ENCODE measurements at places on chromosomes 7 and 10. TPM values are rescaled to one million over a fixed set of nuclear protein-coding genes. Genes with fewer than 3 reads are reported as not detected.

Gene CALCR
- 0.17 TPM for total RNA-seq

Gene AP5Z1
- 12.9 TPM for total RNA-seq

Gene SPDYE6
- not detected for total RNA-seq

Gene TSPAN33
- total RNA-seq, result 7.6 TPM

Gene TUBB8
- not detected for total RNA-seq

Gene ATP6V0A4
- total RNA-seq, result 0.23 TPM

Gene KCP
- not detected for total RNA-seq

Gene NEUROG3
- not detected for total RNA-seq

Gene GDF2
- total RNA-seq, result not detected
